ENCODE measurements at places on chromosomes 1 and 21. TPM values are rescaled to one million over a fixed set of nuclear protein-coding genes. Genes with fewer than 3 reads are reported as not detected.

- DNase-seq: peak; percentile 12
Measured at GRCh38 chr1:93304716-93305138, 41.0 kb upstream of the DR1 start.

DNA sequence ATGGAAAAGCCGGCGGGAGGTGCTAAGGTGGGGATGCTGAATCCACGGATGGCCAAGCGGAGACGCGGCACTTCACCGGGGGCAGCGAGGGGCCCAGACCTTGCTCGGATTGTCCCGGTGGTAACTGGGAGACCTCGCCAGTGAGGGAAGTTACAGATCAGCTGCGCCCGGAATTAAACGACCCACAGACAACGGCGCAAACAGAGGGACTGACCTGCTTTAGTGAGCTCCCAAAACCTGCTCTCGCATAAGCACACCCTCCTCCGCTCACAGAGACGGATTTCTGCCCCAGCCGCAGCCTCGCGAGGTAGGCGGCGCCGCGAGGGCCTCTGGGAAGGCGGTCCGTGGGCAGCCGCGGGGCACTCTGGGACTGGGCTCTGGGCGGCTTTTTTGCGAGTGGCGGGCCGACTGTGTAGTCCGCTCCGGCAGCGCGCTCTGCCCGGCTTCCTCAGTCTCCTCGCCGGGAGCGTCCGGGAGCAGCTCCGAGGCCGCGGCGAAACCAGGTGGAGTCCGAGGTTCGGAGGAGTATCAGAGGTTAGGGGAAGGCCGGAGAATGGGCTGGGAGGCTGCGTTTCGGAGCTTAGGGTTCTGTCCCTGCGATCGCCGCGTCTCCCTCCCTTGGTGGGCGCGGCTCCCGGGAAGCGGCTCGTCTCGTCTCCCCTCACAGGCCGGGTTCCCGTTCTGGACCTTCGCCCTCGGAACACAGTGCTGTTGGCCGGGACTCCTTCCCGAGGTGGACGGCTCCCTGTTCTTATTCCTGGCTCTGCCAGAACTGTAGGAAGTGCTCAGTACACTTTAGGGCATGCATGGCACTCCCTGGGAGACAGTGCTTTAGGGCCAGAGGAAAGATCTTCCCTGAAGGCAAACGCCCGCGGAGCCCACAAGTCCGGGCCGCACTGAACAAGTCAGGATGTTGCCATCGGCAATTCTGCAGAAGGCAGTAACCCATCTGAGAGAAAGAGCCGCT, at the start of gene EXO5:
Gene EXO5 (plus strand): TSS at position 393 of the 967 bp plus-strand sequence. CDS start 5,778 bp downstream, outside the sequence.
- no peak for DNase-seq

GRCh38 chr1:38006008-38006828, 904 bp upstream of the FHL3 start:
- no peak for DNase-seq

- no peak for DNase-seq
Measured at GRCh38 chr1:178094739-178095645, 1.1 kb downstream of the RASAL2 start.

DNA sequence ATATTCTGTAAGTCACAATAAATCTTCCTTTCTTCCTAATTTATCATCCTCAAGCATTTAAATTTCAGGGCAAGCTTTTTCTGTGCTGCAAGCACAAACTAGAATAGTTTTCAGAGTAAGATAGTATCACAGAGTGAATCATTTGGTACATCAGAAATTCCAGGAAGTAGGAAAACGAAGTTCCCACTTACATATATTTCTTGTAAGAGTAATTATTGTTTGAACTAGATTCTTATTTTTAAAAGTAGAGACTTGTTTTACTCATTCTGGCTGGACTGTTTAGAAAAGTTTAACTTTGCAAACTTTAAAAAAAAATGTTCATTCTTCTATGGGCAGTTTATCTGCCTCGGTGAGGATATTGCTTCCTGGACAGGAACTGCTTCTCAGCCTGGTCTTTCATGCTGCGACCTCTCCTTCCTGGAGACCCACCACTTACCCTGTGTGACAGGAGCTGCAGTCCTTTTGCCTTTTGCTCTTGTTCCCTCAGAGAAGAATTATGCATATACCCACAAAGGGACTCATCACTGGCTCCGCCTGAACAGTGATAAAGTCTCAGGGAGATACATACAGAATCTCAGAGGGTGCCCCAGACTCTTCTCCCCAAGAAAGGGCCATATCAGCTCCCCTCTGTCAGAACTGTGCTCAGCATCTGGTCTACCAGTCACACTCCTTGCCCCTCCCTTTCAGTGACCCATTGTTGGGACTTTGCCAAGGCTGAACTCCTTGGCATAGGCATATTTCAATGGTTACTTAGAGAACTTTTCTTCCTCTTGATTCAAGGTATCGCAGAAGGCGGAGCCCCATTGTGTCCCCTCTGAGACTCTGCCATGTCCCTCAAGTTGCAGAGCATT, 102.7 kb upstream of the CD55 start:
- DNase-seq: no peak

GRCh38 chr1:41323243-41323642, 38.0 kb upstream of the FOXO6 start:
- DNase-seq: no peak

DNA sequence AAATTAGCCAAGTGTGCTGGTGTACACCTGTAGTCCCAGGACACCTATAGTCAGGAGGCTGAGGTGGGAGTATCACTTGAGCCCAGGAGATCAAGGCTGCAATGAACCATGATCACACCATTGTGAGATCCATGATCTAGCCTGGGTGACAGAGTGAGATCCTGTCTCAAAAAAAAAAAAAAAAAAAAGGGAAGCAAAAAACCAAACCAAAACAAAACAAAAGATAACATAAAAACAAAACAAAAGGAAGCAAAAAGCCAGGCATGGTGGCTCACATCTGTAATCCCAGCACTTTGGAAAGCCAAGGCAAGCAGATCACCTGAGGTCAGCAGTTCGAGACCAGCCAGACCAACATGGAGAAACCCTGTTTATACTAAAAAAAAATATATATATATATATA, 9.4 kb upstream of the AKR1A1 start:
- no peak for DNase-seq

DNA sequence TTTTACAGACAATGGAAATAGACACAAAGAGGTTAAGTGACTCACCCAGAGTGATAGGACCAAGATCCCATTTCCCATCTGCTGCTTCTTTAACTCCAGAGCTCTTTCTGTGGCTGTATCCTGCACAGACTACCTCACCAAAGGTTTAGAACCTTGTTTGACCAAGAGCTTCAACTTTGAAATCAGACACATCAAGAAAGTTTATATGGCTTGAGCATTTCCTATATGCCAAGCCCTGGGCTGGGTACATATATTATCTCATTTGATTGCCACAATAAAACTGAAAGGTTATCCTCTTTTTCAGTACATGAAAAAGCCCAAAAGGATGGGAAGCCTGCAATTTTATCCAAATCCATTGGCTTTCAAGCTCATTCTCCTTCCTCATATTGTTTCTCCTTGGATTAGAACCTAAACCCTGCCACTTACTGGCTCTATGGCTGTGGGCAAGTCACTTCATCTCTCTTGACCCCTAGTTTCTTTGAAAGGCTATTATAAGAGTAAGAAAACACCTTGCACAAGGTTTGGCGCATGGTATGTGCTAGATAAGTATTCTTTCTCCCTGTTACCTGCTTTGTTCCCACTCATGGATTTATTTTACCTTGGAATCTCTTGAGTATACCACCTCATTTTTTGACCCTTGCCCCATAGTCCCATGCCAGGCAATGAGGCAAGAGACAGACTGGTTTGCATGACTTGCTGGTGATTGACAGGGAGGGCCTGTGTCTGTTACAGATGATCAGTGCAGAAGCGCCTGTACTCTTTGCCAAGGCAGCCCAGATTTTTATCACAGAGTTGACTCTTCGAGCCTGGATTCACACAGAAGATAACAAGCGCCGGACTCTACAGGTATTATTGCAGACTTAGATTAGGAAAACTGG, 34.5 kb upstream of the KCNQ4 start:
- DNase-seq: no peak

DNA sequence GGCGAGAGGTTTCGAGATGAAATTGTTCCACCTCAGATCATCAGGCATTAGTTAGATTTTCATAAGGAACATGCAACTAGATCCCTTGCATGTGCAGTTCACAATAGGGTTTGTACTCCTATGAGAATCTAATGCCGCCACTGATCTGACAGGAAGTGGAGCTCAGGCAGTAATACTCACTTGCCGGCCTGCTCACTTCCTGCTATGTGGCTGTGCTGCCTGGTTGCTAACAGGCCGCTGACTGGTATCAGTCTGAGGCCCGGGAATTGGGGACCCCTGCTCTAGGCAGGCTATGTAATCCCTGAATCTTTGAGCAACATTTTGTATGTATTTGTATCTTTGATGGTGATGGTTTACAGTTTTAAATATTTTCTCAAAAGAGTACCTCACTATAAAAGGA, 32.5 kb downstream of the XKR8 start:
- DNase-seq: no peak

GRCh38 chr1:164086832-164087231, 472.2 kb upstream of the PBX1 start:
- DNase-seq: no peak

DNA sequence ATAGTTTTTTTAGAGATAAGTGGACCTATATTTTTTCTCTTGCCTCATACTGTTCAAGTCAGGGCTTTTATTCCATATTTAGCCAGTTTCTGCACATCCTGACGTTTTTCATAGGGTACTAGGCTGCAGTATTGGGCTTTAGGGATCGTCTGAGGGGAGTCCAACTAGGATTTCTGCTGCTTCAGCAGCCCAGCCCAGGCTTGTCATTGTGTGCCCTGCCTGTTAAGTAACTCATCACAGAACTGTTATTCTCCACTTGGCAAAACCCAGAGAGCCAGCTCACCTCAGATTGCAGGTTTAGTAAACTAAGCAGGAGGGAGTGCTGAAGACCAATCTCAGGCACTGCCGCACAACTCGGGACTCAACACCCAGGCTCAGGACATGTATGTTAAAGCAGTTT, 2.8 kb downstream of the GALNT2 start:
- DNase-seq: no peak

DNA sequence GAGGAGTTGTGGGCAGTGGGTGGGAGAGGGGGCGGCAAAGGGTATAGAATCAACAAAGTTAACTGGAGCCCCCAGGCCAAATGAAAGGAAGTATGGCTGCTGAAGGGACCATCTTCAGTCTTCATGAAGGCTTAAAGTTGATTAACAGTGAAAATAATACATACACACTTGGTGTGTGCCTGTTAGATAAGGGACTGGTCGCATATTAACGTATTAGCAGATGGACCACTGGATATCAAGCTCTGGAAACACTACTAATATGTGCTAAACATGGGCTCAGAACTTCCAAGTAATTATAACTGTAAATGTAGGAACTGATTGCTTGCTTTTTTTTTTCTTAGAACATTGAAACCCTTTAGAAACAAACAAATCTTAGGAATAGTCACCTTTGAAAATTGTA, 224.7 kb upstream of the KIAA0040 start:
- DNase-seq: no peak

Gene SERINC2
- 45.8 TPM for total RNA-seq

Gene RGSL1
- total RNA-seq: not detected

Gene HSF2BP
- total RNA-seq: 0.72 TPM

Gene HTR6
- total RNA-seq: not detected

Gene BSND
- total RNA-seq: not detected

Gene AADACL3
- not detected for total RNA-seq

Gene DONSON
- 41.4 TPM for total RNA-seq

Gene C8B
- total RNA-seq: not detected
